ENCODE measurements at places on chromosomes 2 and 18. TPM values are rescaled to one million over a fixed set of nuclear protein-coding genes. Genes with fewer than 3 reads are reported as not detected.

CTNNA2 gene
- 14.0 TPM for total RNA-seq

- no peak for DNase-seq
These were observed 1.7 kb downstream of the EML4 start for GRCh38 chr2:42170619-42171395.

GRCh38 chr2:121897335-121897970 is 142.0 kb downstream of the TSN start:
- DNase-seq = no peak

GRCh38 chr18:58860747-58861231 is 3.9 kb upstream of the ZNF532 start:
- DNase-seq = no peak

- DNase-seq = no peak
These were observed 28.2 kb downstream of the SERTAD2 start for GRCh38 chr2:64625299-64626145.

AQP12B gene
- total RNA-seq = not detected

GRCh38 chr2:115483666-115484065 is 1041.2 kb downstream of the DPP10 start:
- no peak for DNase-seq

GRCh38 chr2:185998562-185999070 is 260.0 kb downstream of the FSIP2 start:
- DNase-seq = no peak

- DNase-seq = no peak
These were observed 89.8 kb downstream of the HS1BP3 start for GRCh38 chr2:20560891-20561636.

DNA sequence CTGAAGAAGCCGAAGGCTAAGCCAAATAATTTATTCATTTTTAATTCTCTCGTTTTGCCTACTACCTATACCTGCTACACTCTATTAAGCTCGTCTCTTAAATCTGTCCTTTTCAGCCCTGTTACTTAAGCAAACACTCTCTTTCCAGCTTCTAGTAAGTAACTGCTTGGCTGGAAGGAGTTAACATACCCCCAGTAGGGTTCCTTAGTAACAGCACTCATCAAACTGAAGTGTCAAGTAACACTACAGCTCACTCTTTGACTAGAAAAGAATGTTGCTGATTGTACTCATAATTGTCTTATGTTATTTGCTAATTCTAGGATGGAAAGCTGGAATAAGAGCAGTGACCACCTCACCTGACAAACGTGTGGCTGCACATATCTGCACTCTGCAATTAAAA is 120.0 kb upstream of the SCN7A start:
- DNase-seq = no peak

KATNAL2 gene
- total RNA-seq = 4.4 TPM

DNA sequence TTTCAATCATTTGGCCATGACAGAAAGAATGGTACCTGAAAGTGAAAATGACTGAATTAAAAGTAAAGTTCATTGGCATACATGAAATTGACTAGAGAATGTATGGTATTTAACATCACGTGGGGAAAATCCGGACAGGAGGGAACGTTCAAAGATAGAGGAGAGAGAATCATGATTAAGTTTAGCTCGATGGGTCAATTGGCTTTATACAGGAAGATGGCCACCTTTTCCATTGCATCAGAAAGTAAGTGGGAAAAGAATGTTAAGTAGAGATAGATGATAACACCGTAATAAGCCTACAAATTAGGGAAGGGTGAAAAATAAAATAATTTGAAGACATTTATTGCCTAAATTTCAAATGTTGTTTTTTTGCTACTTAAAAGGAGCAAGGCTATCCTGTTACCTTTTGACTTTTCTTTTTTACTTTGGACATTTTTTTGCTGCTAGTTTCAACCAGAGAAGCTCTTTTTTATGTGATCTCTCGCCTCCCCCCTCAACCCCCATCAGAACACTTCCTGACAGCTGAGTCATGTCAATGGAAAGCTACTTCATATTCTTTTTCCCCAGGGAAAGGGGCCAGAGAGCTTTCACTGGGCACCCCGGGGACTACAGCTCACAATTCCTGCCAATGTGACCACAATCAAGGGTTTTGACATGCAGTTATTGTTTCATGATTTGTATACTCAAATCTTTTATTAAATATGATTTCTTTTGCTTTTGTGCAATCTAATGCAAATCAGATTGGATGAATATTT is 767 bp upstream of the CCDC102B start:
- no peak for DNase-seq

DNA sequence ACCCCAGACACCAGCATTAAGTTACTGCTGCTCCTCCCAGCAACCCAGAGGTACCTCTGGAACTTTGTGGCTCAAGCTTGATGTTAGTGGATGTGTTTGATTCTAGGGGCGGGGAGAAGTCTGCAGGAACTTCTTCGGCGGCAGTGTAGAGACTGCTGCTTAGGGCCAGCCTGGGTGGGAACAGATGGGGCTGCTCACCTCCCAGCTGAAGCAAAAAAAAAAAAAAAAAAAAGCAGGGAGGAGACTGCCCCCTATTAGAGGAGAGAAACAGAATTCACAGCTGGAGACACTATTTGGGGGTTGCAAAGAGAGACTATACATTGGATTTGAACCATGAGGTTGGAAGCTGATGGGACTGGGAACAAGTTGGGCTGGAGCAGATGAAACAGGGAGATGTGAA is 28.6 kb upstream of the FAM136A start:
- DNase-seq = no peak

PRKAG3 gene
- 1.2 TPM for total RNA-seq

DNA sequence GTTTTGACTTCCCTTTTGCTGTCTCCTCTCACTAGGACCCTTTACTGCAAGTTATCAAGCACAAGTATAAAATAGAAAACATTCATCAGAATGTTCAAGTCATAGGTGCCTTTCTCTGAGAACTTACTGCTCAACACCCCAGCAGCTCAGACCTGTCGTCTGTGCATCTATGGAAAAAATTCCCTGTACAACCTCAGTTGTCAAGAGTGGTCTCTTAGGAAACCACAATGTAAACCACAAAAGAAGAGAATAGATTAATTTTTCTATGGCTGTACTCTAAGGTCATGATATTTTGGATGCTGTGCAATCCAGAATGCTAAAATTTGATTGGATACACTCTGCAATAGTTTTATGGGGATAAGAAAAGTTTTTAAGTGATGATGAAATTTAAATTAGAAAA is 84.1 kb downstream of the RBMS1 start:
- DNase-seq = no peak

ZAP70 gene
- 1.9 TPM for total RNA-seq

- no peak for DNase-seq
These were observed 33.8 kb downstream of the PRKCE start for GRCh38 chr2:45685260-45685659.

RASGRP3 gene
- 28.5 TPM for total RNA-seq

- DNase-seq = no peak
These were observed 130.8 kb downstream of the FOXI3 start for GRCh38 chr2:88321449-88322248.

GRCh38 chr18:37516361-37516853 is 49.2 kb downstream of the CELF4 start:
- no peak for DNase-seq

DNA sequence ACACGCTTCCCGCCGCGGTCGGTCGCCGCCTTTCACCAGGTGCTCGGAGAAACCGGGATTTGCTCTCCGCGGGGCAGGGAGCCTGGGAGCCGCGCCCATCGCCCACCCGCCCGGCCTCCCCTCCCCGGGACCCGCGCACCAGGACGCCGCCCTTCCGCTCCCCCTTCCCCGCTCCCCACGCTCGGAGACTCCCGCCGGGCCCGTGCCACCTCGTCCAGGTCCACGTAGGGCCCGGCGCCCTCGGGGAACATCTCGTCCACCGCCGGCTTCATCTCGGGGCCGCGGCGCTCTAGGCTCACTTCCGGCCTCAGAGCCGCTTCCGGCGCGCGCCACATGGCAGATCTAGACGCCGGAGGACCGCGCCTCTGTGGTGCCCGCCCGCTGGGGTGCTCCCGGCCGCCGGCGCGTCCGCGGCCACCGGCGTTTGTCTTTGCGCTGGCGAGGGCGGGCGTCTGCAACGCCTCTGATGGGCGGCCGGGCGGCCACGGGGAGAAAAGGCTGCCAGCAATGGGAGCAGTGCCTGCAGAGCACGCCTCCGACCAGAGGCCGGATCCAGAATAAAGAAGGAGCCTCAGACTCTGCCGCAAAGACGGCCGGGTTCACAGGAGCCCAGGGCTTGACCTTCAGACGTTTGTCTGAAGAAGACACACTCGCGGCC is at the start of gene COPS9:
TSS of gene COPS9 (minus strand) at position 293 of the 658 bp plus-strand sequence. CDS start at position 272, 21 bp downstream.
- DNase-seq = no peak

DNA sequence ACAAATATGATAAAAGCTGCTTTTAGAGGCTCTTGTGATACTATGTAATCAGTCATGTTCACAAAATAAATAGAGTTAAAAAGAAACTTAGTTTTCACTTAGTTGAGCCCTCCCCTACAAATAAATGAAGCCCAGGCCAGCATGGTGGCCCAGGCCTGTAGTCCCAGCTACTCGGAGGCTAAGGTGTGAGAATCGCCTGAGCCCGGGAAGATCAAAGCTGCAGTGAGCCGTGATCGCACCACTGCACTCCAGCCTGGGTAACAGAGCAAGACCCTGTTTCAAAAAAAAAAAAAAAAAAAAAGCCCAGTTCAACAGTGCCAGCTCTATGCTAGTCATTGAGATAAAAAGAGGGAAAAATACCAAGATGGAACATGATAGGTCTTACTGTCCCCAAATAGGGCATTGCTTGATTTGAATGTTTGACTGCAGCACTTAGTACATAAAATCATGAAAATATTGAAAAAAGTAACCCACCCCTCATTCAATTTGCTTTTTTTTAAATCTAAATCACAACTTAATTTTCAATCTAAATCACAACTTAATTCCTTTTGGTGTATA is 1.5 kb downstream of the ASNSD1 start:
- no peak for DNase-seq

- DNase-seq = no peak
These were observed 48.0 kb downstream of the EFEMP1 start for GRCh38 chr2:55875434-55876135.

- DNase-seq = no peak
These were observed 256.2 kb downstream of the SATB2 start for GRCh38 chr2:199201539-199201938.

DNA sequence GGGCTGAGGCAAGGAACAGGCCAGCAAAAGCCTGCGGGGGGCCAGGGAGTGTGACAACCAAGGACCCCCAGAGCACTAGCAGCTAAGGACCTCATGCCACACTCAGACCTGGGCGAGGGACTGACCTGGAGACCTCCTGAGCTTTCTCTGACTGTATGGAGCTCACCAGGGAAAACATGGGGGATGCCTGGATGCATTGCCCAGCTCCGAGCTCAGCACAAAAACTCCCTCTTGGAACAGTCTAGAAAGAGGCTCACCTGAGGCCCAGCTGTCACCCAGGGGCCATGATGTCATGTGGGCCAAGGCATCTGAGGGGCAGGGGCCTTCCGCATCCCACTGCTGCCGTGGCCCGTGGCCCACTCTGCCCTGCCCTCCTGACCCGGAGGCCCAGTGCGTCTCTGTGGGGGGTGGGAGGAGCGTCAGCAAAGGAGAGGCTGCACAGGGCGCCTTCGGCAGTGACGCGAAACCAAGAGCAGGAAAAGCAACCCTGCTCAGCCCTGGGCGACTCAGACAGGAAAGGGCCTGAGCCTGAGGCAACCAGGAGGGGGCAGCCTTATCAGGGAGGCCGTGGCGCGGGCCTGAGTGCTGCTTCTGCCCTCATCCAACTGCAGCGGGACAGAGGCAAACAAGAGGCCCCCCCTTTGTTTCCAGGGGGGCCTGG is 57.3 kb upstream of the ALPP start:
- DNase-seq = no peak
